Posterior cingulate gyrus (tissue), 11 donors: ENCODE measurements at places on chromosomes 12 and 14.

GRCh38 chr14:75144944-75145343 is 18.1 kb upstream of the NEK9 start:
- DNase-seq = no peak

DNA sequence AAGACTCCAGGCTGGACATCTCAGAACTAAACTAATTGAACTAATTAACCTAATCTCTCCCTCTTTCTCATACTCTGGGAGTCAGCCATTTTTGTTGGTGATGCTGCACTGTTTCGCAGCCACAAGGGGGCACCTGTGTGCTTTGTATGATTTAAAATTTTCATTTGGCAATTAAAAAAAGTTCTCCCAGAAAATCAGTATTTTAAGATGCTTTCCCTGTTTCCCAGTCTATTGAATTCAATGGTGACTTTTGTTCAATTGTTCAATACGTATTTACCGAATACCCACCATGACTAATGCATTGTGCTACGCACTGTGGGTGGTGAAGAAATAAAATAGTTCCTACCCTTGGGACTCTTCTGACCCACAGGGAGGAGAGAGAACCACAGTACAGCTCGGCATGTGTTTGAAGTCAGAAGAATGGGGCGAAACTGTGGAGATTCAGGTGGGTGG is 63.7 kb downstream of the ZNF664 start:
- DNase-seq = peak; percentile 49

- DNase-seq = no peak
Observed at GRCh38 chr14:51209457-51209856, 30.6 kb upstream of the TMX1 start.

- no peak for DNase-seq
Observed at GRCh38 chr12:75837700-75838099, 193.9 kb downstream of the PHLDA1 start.

DNA sequence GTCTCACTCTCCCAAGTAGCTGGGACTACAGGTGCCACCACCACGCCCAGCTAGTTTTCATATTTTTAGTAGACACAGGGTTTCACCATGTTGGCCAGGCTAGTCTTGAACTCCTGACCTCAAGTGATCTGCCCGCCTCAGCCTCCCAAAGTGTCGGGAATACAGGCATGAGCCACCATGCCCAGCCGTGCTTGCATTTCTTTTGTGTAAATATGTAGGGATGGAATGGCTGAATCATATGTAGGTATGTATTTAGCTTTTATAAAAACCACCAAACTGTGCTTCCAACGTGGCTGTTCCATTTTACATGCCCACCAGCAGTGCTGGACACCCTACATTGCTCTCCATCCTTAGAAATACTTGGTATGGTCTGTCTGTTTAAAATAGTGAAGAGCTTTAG is 32.8 kb upstream of the CLMN start:
- DNase-seq = no peak

DNA sequence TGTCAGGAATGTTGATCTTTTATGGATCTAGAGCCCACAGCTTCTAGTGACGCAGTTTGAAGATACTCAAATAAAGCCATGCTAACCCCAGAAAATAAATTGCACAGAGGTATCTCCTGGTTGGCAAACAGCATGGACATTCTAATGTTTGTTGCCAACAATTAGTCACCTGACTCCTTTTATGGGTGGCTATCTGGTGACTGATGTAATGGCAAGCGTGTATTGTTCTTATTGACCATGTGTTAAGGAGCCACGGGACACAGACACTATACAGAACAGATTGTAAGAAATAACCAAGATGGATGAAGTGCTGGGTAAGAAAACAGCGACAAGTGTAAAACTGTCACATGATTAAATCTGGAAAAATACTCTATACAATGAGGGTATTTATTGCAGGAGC is 401.3 kb upstream of the PDE3A start:
- no peak for DNase-seq

GRCh38 chr12:113220593-113221180 is 577 bp upstream of the TPCN1 start:
- DNase-seq = no peak

GRCh38 chr12:128551266-128551665 is 272.5 kb downstream of the SLC15A4 start:
- DNase-seq = no peak

DNA sequence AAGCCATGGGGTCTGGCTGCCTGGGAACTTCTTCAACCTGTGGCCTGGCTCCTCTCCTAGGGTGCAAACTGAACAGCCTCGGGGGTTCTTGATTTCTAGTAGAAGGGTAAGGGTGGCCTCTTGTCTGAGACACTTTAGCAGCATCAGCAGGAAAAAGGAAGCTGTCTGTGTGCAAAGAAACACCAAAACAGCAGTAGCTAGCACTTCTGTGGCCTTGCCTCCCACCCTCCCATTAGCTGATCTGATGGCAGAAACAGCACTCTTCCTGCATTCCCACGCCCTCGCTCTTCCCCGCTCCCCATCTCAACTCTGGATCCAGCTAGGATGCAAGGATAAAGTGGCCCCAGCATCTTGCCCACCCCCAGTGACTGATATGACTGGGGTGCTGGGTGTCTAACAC is 20.7 kb downstream of the SLC7A8 start:
- DNase-seq = no peak

- no peak for DNase-seq
Observed at GRCh38 chr12:82817368-82817767, 130.7 kb downstream of the TMTC2 start.

DNA sequence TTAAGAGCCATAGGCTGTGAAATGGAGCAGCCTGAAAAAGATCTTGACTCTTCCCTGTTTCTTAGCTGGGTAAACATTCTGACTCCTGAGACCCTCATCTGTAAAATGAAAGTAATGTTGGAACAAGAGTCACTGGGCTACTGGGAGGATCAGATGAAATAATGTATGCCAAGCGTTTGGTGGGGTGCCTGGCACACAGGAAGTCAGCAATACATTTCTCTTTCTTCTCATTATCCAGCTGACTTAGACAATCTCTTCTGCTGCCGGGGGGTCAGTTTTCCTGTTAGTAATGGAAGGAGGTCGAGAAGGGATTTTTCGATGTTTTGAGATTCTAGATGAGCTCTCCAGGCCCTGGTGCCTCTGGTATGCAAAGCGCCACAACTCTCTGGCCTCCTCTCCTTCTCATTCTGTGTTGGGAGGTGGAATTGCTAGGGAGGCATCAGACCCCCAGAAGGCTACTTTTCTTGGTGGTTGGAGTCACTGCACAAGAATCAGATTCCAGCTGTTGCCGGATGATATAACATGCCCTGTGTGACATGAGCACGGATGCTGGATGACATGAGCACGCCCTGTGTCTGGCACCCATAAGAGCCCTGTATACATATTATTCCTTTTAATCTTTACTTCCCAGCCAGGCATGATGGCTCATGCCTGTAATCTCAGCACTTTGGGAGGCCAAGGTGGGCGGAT is 4.3 kb downstream of the OASL start:
- DNase-seq = no peak

GRCh38 chr12:14390870-14391530 is 25.5 kb downstream of the ATF7IP start:
- DNase-seq = no peak

- no peak for DNase-seq
Observed at GRCh38 chr14:22555384-22556011, 33.5 kb downstream of the DAD1 start.

DNA sequence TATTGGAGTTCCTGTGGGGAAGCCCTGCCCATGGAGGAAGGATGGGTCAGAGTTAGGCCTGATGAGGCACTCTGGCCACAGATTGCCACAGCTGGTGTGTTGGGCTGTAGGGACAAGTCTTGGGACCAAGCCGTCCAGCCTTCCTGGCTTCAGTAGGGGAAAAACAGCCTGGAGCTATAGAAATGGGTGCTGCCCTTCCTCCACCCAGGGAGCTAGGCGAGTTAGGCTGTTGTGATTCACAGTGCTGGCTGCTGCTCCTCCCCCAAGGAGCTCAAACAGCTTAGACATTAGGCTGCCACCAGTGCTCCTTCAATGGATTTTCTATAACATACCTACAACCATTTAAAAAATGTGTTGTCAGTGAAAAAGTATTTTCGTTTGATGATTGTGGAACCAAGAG is 274.3 kb downstream of the RPL10L start:
- DNase-seq = no peak

DNA sequence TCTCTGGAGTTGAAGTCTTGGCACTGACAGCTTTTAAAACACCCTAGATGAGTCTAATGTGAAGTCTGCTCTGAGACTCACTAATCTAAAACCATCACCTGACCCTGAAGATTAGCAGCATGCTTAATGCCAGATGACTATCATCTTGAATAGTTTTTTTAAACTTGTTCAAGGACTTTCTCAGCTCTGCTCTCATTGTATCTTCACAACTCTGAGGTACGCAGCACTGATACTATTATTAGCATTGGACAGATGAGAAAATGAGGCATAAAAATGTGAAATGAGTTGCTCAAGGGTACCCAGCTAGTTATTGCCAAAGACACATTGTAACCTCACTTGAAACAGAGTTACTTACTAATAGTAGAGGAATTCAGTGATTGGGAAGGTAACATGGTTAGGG is 4.8 kb downstream of the SLC38A1 start:
- DNase-seq = no peak

DNA sequence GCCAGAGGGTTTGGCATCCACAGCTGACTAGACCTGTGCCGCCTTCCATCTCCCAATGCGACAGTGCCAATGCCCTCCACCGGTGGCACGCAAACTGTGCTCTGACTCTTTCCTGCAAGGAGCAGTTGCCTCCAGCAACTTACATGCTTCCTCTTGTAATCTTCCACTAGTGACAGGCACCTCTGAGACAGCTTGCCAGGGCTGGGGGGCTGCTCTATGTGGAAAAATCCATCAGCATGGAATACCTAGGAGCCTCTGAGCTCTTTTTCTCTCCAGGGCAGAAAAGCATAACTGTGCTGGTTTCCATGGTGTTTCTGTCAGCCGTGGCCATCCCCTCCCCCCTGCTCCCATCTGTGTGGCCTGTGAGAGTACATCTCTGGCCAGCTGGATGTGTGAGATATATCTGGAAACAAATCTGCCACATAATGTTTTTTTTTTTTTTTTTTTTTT is 110.6 kb downstream of the MYRFL start:
- DNase-seq = peak; percentile 60

DNA sequence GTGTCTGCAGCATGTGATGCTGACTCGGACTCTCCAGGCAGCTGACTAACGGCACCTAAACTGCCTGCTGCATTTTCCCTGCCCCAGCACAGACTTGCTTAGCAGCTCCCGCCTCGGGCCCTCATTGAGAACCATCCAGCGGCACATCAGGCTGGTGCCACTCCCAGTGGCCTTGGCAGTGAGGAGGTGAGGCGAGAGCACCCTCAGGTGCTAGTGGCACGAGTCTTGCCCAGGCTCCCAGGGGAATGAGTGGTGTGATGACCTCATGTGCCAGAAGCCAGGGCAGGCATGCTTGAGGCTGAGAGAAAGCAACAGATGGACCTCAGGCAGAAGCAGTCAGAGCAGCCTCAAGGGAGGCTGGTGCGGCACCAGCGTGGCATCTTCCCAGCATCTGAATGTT is 60.2 kb downstream of the PRKCH start:
- DNase-seq = no peak

GRCh38 chr12:1544996-1545700 is 49.2 kb downstream of the FBXL14 start:
- no peak for DNase-seq

- DNase-seq = peak; percentile 27
Observed at GRCh38 chr12:14403711-14404196, 38.3 kb downstream of the ATF7IP start.

GRCh38 chr12:19489168-19489567 is 49.9 kb downstream of the AEBP2 start:
- DNase-seq = no peak
